Activated naive CD8-positive, alpha-beta T cell treated with anti-CD3 and anti-CD28 coated beads for 36 hours (primary cell): ENCODE measurements at places on chromosomes 16 and 17.

DNA sequence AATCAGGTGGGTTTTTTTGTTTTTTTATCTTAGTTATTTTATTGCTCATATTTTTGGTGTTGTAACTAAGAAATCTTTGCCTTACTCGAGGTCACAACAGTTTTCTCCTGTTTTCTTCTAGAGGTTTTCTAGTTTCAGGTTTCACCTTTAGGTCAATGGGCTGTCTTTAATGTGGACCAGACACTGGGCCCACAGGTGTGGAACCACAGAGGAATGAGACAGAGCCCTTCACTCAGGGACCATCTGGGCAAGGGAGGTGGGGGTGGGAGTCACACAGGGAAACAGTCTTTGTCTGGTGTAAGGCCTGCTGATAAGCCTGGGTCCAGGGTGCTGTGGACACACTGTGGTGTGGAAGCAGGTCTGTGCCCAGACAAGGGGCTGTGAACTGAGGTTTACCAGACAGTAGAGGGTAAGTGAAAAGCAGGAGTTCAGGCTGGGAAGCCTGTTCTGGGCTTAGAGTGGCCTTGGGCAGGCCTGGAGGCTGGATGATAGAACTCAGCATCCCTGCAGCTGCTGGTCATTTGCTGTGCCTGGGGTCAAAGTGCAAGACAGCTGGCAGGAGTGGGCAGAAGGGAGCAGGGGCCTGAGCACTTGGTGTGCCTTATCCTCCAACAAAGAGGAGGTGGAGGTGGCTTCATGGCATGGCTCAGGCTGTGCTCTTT is 75.6 kb downstream of the SPECC1 start:
- no peak for DNase-seq

GRCh38 chr16:86088816-86089215 is 189.9 kb downstream of the IRF8 start:
- DNase-seq = no peak

GRCh38 chr16:54033747-54034146 is 252.8 kb downstream of the IRX3 start:
- no peak for DNase-seq

DNA sequence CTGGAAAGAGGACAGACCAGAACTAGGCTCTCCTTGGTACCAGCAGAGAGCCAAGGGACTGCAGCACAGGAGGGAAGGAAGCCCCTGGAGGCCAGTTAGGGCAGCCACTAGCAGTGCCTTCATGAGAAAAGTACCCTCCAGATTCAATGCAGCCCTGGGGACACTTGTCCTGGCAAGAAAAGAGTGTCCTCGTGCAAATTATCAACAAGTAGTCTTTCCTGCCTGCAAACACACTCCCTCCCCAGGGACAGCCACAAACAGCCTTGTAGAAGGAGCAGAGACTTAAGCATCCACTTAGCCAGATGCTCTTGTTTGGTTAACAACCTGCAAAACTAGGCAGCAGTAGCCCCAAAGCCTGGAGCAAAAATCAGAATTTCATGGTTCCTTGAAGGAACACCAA is 24.3 kb downstream of the CENPV start:
- DNase-seq = no peak

GRCh38 chr17:73224237-73224636 is 31.4 kb downstream of the COG1 start:
- DNase-seq = no peak

DNA sequence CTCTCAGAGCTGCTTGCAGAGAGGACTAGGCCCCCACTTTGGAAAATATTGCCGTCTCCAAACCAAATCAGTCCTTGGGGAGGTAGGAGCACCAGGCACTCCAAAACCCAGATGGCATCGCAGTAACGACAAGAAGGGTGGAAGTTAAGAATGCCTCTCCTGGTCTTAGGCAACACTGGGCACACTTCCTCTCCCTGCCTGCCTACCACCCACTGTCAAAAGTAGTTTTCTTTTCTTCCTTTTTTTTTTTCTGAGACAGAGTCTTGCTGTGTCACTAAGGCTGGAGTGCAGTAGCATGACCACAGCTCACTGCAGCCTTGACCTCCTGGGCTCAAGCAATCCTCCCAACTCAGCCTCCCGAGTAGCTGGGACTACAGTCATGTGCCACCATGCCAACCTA is 47.2 kb downstream of the SRL start:
- DNase-seq = no peak

DNA sequence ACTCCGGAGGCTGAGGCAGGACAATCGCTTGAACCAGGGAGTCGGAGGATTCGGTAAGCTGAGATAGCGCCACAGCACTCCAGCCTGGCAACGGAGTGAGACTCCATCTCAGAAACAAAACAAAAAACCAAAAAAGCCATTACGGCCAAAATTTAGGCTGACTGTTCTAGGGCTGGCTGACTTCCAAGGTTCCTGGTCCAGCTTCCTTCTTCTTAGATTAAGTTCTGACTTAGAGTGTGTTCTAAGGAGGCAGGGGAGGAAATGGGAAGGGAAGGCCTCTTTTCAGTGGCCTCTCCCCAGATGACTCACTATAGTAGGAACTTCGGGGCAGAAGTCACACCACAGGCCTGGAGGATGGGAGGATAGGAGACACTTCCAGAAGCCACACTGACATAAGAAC is 27.7 kb upstream of the CLEC18B start:
- DNase-seq = no peak

- DNase-seq = no peak
These were observed at the start of gene PROCA1 for GRCh38 chr17:28711723-28712031. PROCA1 (minus strand) TSS chr17:28711888; CDS start chr17:28711660, 228 bp downstream.

GRCh38 chr16:68065716-68066305 is 19.4 kb upstream of the NFATC3 start:
- DNase-seq = no peak

- no peak for DNase-seq
These were observed at the start of gene ALOX15 for GRCh38 chr17:4641297-4642195. ALOX15 (minus strand) TSS chr17:4641678; CDS start chr17:4641651, 27 bp downstream.

- DNase-seq = no peak
These were observed 61.8 kb downstream of the KSR1 start for GRCh38 chr17:27518048-27518447.

GRCh38 chr16:85736921-85737320 is 14.0 kb downstream of the C16orf74 start:
- DNase-seq = no peak

GRCh38 chr16:79062821-79063220 is 537.7 kb downstream of the MAF start:
- no peak for DNase-seq

DNA sequence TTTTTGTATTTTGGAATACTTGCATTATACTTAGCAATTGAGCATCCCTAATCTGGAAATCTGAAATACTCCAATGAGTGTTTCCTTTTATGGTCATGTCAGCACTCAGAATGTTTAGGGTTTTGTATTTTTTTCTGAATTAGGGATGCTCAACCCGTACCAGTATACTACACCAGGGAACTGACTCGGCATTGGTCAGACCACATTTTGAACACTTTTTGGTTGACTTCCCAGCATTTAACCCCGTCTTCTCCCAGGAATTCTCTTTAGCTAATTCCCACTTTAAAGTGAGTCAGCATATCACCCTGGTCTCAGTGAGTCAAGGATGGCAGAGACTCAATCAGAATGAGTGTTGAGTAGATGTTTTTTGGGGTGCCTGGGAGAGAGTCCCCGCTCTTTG is 177.9 kb downstream of the SPECC1 start:
- no peak for DNase-seq

DNA sequence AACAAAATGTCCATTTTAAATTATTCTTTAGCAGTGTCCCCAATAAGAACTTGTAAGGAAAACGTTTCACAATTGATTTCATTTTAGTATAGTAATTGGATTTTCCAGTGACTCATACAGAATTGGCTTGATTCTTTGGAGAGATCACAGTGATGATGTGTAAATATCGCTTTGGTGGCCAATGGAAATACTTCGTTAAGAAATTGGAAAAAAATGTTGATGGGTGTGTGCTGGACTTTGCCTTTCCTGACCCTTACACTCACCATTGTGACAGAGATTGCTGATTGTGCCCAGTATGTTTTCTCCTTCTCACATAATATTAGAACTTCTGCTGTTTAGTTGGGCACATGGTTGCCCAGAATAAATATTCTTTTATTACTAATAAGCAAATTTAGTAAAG is 7.4 kb upstream of the EFCAB13 start:
- DNase-seq = no peak

DNA sequence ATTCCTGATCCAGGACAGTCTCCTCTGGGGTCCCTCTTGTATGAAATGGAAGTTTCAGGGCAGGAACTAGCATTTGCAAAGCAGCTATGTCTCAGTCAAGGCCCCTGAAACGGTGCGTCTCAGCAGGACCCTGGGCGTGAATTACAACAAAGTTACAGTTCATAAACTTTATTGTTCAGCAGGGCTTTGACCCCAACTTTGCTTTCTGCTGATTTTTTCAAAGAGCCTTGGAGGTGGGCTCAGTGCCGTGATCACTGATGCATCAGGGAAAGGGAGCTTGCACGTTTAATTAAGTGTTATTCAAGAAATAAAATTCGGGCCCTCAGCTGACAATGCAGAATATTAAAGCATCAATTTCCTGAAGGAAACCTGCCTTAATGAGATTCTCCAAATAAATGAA is 260.1 kb upstream of the C16orf82 start:
- DNase-seq = no peak

DNA sequence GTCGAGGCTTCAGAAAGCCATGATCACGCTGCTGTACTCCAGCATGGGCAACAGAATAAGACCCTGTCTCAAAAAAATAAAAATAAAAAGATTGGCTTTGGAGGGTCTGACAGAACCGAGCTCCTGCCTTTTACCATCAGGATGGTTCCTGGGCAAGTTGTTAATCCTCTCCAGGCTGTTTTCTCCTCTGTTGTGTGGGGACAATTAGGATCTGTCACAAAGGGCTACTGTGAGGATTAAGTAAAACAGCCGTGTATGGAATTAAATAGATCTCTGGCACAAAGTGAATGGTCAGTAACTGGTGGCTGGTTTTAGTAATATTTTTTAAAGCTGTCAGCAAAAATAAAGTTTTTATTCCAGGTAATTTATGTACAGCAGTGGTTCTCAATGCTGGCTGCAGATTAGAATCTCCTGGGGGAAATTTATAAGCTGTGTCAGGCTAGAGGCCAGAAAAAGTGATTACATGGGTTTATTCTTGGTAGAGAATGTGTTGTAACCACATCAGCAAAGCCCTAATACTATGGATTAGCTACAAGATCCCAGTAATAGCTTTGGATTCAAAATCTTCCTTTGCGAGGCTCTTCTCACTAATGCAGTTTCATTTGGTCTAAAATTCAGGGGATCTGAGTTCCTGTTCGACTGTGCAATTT is 47.2 kb downstream of the GPRC5B start:
- no peak for DNase-seq

DNA sequence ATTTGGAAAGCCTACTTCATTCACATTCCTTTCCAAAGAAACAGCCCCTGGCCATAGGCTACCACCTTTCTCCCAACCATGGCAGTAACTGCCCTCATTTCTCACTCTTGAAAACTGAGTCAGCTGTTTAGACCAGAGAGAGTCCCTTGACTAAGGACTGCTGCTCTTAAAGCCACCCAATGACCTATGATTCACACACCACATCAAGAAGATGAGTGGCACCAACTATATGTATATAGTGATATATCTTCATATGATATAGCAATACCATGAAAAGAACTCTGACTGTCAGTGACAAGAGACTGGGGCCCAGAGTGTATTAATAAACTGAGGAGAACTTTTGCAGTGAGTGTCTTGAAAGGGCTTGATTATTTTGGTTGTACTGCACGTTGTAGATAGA is 404.5 kb upstream of the ASIC2 start:
- DNase-seq = no peak

GRCh38 chr17:37667039-37667438 is 23.8 kb upstream of the DDX52 start:
- no peak for DNase-seq

- DNase-seq = no peak
These were observed 22.7 kb downstream of the CIBAR2 start for GRCh38 chr16:85089525-85089924.

DNA sequence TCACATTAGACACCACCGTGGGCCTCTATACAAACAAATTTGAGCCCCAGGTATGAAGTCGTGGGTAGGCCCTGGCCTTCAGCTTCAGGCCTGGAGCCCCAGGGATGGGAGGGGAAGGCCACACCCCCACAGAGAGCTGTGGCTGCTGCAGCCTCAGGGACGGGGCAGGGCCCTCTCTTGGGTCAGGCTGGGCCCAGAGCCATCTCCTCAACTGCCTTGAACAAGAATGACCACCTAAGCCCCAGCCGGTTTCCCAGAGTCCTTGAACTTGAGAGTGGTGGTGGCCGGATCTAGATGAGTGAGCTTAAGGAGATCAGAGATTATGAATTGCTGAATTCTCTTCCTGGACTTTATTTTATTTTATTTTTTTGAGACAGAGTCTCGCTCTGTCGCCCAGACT is 18.6 kb downstream of the SCNN1B start:
- DNase-seq = no peak

GRCh38 chr17:32962320-32962711 is 29.3 kb upstream of the SPACA3 start:
- no peak for DNase-seq

GRCh38 chr17:676060-676700 is 38.5 kb downstream of the VPS53 start:
- DNase-seq = no peak

GRCh38 chr16:84785843-84786581 is 33.8 kb upstream of the CRISPLD2 start:
- no peak for DNase-seq

DNA sequence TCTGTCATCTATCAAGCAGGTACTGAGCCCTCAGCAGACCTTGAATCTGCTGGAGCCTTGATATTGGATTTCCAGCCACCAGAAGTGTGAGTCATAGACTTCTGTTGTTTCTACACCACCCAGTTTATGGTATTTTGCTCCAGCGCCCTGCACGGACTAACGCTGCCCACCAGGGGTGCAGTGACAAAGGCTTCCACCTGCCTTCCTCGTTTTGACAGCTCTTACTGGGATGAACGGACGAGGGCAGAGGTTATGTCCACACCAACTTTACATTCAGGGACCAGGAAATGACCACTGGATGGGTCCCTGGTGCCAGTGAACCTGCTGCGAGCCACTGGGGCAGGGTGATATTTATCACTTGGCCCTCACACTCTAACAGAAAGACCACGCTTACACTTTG is 66.6 kb upstream of the CBX4 start:
- DNase-seq = no peak

DNA sequence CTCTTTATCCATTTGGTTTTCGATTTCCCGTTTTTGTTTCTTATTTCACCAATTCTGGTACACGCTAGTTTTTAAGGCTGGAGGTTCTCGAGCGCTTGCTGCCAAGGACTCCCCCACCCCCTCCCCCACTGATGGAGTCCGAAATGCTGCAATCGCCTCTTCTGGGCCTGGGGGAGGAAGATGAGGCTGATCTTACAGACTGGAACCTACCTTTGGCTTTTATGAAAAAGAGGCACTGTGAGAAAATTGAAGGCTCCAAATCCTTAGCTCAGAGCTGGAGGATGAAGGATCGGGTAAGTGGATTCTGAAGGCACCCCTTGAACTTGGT is 825 bp downstream of the RPTOR start:
- DNase-seq = no peak

GRCh38 chr16:89099905-89100304 is 6.3 kb downstream of the ACSF3 start:
- no peak for DNase-seq
